ENCODE measurements at places on chromosomes 1 and 21.

DNA sequence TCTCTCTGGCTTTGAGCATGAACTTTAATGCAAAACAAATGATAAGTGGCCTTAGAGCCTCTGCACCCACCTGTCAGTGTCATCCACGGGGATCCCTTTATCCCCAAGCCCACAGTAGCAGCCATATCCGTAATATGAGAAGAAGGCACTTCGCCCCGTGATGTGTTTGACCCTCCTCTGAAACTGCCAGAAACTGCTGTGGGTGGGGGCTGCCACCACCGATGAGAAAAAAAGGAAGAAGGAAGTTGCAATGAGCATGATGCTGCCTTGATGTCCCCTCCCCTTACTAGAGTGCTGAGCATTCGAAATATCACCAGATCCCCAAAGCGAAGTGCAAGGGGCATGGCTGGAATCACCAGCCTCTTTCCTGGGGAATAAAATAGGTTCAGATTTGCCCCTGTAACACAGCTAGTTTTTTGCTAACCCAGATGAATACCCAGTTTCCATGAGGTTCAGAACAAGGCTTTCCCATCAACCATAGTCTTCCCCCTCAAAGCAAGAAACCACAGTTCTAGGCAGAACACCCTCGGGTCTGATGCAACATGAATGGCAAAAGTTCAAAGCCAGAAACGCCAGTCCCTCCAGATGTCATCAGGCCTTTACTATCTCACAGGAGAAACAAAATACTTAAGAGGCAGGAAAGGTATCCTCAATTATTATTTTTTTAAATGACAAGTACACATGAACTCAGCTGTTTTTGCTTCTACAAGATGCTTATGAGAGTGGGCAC lies 10.8 kb upstream of the UBXN10 start:
- no peak for DNase-seq
- H3K36me3 ChIP-seq = peaks cover 3% of the 10 kb centered on the region
- no peaks in the 10 kb centered on the region for H3K27me3 ChIP-seq
- H3K27ac ChIP-seq = no peak overlapping the region
- H3K4me1 ChIP-seq = no peaks in the 10 kb centered on the region

- no peaks in the 10 kb centered on the region for H3K36me3 ChIP-seq
- H3K27me3 ChIP-seq = peaks cover 13% of the 10 kb centered on the region
- no peak for DNase-seq
- no peak overlapping the region for H3K27ac ChIP-seq
- no peak overlapping the region for H3K4me3 ChIP-seq
Measured at GRCh38 chr1:28136922-28137613, 39.4 kb downstream of the PTAFR start.

DNA sequence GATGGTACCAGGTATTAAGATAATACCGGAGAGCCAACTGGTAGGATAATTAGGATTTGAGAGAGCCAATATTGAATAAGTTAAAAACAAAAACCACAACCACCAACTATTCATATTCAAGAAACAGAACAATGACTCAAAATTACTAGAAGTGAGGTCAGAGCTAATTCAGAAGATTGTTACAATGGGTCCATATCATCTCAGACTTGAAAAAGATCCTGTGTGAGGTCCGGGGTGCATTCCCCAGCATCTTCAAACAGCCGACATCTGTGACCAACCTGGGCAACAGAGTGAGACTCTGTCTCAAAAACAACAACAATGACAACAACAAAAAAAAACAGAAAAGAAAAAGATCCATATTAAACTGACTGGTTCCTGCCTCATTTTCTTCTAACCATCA lies 18.6 kb downstream of the AK2 start:
- no peak for DNase-seq
- H3K27ac ChIP-seq = peak overlapping the region; percentile 27
- H3K4me3 ChIP-seq = no peak overlapping the region
- no peaks in the 10 kb centered on the region for H3K27me3 ChIP-seq
- H3K36me3 ChIP-seq = peaks cover 56% of the 10 kb centered on the region

GRCh38 chr1:152109231-152109997 lies 5.8 kb downstream of the TCHH start:
- H3K36me3 ChIP-seq = no peaks in the 10 kb centered on the region
- DNase-seq = no peak
- H3K4me3 ChIP-seq = no peak overlapping the region
- H3K27me3 ChIP-seq = no peaks in the 10 kb centered on the region
- H3K4me1 ChIP-seq = peaks cover 8% of the 10 kb centered on the region

GRCh38 chr1:37995751-37996345 lies 6.0 kb upstream of the SF3A3 start:
- no peaks in the 10 kb centered on the region for H3K27me3 ChIP-seq
- no peak overlapping the region for H3K27ac ChIP-seq
- H3K36me3 ChIP-seq = no peaks in the 10 kb centered on the region

DNA sequence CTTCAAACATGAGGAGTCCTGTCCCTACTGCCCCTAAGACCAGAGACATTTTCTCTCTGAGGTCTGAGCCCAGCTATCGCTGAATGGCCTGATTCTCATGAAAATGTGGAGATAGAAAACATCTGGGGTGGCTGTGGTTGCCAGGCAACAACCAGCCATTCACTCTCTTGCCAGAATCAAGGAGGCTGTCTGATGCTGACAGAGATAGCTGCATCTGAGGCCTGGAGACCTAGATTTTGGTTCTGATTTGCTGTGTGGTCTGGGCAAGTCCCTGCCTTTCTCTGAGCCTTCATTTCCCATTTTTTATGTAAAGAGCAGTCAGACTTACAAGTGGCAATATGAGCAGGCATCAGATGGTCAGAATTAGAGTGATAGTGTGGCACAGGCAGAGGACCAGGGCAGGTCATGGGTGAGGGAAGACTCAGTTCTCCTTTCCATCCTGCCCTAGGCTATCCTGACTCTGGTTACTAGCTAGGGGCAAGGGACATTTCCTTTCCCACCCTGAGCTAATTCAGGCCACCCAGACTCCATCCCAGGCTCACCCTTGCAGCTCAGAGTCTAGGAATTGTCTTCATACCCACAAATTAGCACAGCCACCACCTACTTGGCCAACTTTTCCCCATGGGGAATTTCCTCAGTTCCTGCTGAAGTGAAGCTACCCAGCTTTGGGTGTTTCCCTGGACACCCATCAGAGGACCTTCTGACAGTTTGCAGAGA lies 20.0 kb upstream of the RNF19B start:
- no peak overlapping the region for H3K27ac ChIP-seq
- no peaks in the 10 kb centered on the region for H3K27me3 ChIP-seq
- DNase-seq = peak; percentile 56
- H3K4me3 ChIP-seq = no peak overlapping the region
- peaks cover 4% of the 10 kb centered on the region for H3K36me3 ChIP-seq
- H3K4me1 ChIP-seq = peaks cover 30% of the 10 kb centered on the region

DNA sequence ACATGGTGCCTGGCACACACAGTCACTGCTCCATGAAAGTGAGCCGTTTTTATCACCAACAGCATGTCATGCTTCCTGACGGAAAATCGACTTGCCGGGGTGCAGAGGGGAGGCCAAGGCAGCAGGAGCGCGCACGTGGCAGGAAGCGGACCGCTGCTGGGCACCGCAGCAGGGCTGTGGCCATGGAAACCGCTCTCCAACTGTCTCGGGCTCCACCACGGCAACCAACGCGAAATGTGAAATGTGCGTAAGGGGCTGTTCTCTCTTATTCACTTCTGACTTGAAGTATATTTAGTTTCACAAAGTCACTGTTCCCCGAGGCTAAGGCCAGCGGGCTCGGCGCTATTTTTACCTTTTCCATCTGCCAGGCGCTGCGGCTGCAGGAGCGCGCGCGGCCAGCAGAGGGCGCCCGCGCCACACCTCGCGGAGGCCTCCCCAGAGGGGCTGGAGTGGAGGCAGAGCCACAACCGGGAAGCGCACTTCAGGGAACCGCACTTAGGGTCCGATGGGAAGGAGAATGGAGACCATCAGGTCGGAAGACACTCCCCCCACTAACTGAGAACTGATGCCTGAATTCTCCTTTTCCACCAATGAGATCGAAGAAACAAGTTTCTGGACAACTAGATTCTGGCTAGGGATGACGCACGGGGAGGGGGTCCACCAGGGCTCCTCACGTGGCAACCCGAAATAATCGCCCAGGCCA lies 19.7 kb downstream of the RCC2 start:
- H3K4me3 ChIP-seq = no peak overlapping the region
- peaks cover 97% of the 10 kb centered on the region for H3K36me3 ChIP-seq
- H3K27me3 ChIP-seq = no peaks in the 10 kb centered on the region

GRCh38 chr1:167248707-167249642 lies 28.3 kb downstream of the POU2F1 start:
- H3K4me1 ChIP-seq = peaks cover 26% of the 10 kb centered on the region
- no peaks in the 10 kb centered on the region for H3K36me3 ChIP-seq
- no peak overlapping the region for H3K4me3 ChIP-seq
- DNase-seq = no peak

GRCh38 chr1:203378556-203379245 lies 27.8 kb upstream of the FMOD start:
- no peak for DNase-seq
- no peak overlapping the region for H3K4me3 ChIP-seq
- no peaks in the 10 kb centered on the region for H3K36me3 ChIP-seq
- H3K27me3 ChIP-seq = peaks cover 40% of the 10 kb centered on the region
- no peak overlapping the region for H3K27ac ChIP-seq

DNA sequence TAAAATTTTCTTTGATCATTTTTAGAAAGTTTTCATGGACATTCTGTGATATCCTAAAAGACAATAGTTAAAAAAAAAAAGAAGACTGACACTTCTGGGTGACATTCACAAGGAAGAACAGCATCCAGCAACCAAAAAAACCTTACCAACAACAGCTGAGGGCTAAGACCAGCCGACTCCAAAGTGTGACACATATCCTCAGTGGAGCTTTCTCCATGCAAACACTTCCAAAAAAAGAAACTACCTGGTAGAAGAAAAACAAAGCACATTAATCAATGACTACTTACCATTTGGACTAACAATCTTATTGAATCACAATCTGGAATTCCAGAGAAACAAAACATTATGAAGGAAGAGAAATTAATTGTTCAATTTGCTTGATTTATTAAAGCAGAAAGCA lies 88.2 kb downstream of the IARS2 start:
- H3K4me3 ChIP-seq = no peak overlapping the region
- H3K27ac ChIP-seq = peak overlapping the region; percentile 38
- H3K4me1 ChIP-seq = peaks cover 9% of the 10 kb centered on the region
- no peak for DNase-seq
- H3K27me3 ChIP-seq = no peaks in the 10 kb centered on the region

DNA sequence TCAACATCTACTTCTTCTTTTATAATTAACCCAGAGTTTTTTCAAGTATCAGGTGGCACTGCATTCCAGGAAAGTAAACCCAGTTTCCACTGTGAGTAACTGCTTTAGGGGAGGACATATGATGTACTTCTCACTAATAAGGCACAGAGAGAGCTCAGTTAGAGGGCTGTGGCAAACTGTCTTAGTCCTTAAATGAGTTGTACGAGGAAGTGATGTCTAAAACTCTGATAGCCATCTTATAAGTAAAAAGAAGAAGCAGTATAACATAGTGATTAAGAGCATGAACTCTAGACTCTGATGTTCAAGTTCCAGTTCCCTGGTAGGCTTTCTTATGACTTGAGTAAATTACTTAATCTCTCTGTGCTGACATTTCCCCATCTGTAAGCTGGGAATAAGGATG lies 58.7 kb upstream of the PTGS2 start:
- no peaks in the 10 kb centered on the region for H3K27me3 ChIP-seq
- no peak for DNase-seq
- no peaks in the 10 kb centered on the region for H3K36me3 ChIP-seq
- H3K27ac ChIP-seq = no peak overlapping the region

DNA sequence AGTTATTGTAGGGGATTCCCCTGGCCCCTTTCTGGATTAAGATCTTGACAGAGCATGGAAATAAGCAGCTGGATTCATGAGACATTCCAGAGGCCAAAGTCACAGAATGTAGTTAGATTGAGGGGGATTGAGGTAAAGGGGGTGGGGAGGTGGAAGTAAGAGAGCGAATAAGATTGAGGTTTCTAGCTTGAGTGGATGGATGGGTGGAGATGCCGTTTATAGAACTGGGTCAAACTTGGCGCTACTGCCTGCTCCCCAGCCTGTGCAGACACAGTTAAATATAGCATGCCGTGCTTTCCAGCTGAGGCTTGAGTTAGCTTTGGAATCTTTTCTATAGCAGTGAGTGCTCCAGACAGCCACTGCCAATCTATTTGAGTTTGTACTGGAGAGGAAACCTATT lies 85.7 kb downstream of the DYRK1A start:
- H3K36me3 ChIP-seq = peaks cover 5% of the 10 kb centered on the region
- DNase-seq = no peak
- H3K4me1 ChIP-seq = peaks cover 53% of the 10 kb centered on the region
- H3K4me3 ChIP-seq = no peak overlapping the region

DNA sequence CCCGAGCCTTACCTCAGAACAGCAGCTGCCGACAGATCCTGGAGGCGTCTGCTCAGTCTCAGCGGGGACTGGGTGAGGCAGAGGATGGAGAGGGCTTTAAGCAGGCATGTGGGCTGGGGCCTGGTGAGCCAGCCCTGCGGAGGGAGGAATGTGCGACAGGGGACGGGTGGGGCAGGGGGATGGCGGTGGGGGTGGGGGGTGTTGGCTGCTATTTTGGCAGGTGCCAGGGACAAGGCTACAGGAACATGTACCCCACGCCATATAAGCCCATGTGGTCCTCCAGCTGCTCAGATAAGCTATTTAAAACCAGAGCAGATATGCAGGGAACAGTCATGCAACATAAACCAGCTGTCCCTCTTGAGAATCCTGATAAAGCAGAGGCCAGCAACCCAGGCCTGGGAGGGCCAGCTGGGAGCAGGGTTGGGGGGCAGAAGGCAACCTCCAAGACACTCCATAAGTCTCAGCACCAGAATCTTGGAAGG lies at the start of gene TNNT2:
TNNT2 (minus strand) TSS at position 70 of the 482 bp plus-strand sequence. CDS start 4,426 bp downstream, outside the sequence.
- H3K27ac ChIP-seq = no peak within 1 kb of the TSS
- H3K4me3 ChIP-seq = no peak within 1 kb of the TSS
- no peak for DNase-seq
- H3K4me1 ChIP-seq = peaks cover 2% of the 10 kb centered on the region

DNA sequence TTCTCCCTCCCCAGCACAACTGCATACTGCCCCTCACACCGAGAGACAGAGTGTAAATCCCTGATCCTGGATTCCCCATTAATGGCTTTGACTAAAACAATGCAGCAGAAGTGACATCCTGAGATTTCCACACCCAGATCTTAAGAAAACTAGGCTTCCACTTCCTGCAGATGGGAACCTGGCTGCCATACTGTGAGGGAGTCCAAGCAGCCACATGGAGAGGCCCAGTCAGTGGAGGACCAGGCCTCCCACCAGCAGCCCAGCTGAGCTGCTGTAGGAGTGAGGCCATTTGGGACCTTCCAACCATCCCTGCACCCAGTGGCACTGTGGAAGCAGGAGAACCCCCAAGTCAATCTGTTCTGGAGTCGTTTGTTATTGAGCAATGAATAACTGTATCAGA lies 120.6 kb downstream of the CRYAA start:
- DNase-seq = no peak
- H3K36me3 ChIP-seq = peaks cover 3% of the 10 kb centered on the region
- H3K27me3 ChIP-seq = peaks cover 10% of the 10 kb centered on the region
- peaks cover 2% of the 10 kb centered on the region for H3K4me1 ChIP-seq

DNA sequence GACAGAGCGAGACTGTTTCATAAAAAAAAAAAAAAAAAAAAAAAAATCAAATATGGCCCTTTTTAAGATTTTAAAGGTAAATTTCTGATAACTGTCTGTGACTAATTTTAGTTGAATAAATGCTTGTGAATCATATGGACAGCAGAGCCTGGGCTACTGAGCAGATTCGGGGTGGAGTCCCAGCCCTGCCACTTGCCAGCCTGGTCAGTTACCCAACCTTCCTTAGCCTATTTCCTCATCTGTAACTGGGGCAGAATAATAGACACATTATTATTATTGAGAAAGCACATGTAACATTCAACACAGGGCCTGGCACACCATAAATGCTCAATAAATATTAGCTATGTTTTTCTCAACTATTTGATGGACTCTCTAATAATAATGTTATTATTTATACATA lies 11.2 kb upstream of the H3-3A start:
- H3K4me3 ChIP-seq = no peak overlapping the region
- no peak for DNase-seq
- H3K4me1 ChIP-seq = no peaks in the 10 kb centered on the region
- peaks cover 4% of the 10 kb centered on the region for H3K36me3 ChIP-seq

Measured in effector memory CD8-positive, alpha-beta T cell (primary cell).